ENCODE measurements at places on chromosomes 12 and 14.

DNA sequence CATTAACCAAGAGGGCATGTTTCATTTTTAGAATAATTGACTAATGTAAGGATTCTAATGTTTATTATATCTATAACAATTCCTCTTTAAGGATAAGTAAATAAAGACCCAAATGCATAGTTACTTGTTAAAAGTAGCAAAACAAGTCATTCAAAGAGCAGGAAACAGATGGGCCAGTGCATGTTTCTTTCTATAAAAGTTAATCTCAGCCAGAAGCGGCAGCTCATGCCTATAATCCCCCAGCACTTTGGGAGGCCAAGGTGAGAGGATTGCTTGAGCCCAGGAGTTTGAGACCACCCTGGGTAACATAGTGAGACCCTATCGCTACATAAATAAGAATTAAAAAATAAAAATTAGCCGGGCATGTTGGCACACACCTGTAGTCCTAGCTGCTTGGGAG, 391.0 kb upstream of the RGS6 start:
- no peak for DNase-seq

DNA sequence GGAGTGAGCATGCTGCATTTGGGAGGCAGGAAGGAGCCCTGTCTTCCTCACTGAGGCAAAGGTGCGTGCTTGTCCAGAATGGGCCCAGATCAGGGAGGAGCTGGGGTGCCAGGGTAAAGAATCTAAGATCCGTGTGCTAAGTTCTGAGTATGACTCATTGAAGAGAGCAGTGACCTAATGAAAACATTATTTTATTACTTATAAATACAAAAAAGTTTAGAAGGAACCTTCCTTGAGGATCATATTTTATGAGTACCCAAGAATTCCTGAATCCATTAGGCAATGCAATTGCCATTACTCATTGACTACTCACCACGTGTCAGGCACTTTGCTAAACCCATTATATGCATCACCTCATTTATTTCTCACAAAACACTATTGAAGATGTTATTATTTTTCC, 264.7 kb downstream of the EGLN3 start:
- no peak for DNase-seq

DNA sequence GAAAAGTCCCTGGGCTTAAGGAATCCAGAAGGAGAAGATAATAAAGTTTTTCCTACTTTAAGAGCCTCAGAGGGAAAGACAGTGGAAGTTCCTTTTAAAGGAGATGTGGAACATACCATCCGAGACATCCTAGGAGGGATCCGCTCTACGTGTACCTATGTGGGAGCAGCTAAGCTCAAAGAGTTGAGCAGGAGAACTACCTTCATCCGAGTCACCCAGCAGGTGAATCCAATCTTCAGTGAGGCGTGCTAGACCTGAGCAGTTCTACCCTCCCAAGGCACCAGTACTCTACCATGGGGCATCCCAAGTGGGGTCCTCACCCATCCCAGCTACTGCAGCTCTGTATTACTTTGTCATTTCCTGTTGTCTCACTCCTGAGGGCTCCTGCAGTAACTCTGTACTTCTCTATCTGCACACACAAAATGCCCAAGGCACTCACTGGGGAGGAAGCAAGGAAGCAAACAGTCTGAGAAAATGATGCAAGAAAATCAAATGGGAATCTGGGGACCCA, 3.8 kb downstream of the TINF2 start:
- no peak for DNase-seq

GRCh38 chr12:53532021-53532420, 24.7 kb upstream of the NPFF start:
- DNase-seq, result no peak

GRCh38 chr12:79444089-79444488, 246.7 kb downstream of the PAWR start:
- DNase-seq, result no peak

DNA sequence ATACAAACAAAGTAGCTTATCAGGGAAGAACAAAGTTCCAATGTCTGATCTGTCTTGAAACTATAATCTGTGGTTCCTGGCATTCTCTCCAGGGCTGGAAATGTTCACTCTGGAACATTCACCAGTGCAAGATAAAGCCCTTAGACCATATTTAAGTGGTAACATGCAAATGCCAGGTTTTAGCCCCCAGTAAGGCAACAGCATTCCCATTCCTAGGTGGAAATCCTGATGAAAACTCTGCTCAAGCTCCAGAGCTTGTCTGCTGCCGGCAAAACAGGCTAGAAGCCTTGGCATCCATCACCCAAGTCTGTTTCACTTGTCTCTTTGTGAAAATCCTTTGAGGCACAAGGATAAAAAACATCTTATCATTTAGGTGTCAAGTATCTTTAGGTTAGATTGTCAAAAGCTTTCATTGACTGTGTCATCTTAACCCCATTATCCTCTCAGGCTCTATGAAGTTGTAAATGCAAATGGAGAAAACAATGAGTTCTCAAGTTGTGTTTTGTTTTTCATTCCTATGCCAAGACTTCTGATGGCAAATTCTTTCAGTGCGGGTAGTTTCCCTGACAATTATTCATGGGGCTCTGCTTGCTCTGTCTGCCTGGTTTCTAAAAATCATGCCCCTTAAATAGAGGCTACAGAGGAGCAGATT, 344.7 kb downstream of the NELL2 start:
- DNase-seq, result no peak

DNA sequence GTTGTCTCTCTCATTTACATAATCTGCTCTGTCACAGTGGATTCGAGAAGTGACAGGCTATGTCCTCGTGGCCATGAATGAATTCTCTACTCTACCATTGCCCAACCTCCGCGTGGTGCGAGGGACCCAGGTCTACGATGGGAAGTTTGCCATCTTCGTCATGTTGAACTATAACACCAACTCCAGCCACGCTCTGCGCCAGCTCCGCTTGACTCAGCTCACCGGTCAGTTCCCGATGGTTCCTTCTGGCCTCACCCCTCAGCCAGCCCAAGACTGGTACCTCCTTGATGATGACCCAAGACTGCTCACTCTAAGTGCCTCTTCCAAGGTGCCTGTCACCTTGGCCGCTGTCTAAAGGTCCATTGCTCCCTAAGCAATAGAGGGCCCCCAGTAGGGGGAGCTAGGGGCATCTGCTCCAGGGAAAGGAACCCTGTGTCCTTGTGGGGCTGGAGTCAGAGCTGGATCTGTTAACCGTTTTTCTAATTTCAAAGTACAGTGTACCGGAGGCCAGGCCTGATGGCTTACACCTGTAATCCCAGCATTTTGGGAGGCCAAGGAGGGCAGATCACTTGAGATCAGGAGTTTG, 5.1 kb downstream of the ERBB3 start:
- DNase-seq, result no peak

- no peak for DNase-seq
These were observed 103.8 kb downstream of the EGLN3 start for GRCh38 chr14:33847066-33847465.

DNA sequence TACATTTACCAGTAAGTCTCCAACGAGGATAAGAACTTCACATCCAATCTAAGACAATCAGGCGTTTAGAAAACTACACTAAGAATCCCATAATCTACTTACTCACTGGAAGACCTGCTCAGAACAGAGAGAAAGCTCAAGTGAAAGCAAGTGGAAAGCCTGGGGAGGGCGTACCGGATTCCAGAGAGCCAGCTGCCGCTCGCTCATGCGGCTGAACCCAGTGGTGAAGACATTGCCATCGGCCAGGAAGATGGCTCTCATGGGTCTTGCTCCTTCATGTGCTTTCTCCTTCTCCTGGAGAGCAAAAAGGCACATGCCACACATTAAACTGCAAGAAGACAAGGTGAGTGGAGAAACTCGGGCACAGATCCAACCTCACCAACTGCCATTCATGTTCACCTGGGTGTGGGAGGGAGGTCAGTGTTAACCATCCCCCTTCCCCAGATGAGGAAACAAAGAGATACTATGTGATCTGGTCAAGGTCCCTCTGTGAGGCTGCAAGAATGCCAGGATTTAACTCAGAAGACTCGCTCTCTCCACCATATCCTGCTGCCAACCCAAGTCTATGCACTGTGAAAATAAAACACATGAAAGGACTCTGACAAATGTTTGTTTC, 23.5 kb upstream of the SELPLG start:
- no peak for DNase-seq

DNA sequence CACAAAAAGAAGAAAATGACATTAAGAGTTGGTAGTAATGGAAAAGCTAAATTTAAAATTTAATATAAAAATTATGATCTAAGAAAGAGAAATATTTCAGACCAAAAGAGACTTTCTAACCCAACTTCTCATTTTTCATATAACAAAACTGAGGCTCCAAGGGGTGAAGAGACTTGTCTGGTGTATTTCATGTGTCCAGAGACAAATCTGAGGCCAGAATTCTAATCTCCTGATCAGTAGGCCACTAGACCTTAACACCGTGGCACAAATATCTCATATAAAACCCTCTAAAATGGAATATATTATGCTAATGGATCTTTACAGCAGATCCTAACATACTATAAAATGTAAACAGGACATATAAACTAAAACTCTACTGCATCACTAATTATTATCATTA, 275.7 kb upstream of the SLC16A7 start:
- no peak for DNase-seq

GRCh38 chr12:76237086-76237701, 111.0 kb downstream of the BBS10 start:
- no peak for DNase-seq

GRCh38 chr12:27192118-27192802, 51.8 kb upstream of the STK38L start:
- DNase-seq, result no peak

All from caudate nucleus (tissue), 63 donors.